Cardiac ventricle fibroblast (primary cell): ENCODE measurements at places on chromosomes 3 and 15. TPM values are rescaled to one million over a fixed set of nuclear protein-coding genes. Genes with fewer than 3 reads are reported as not detected.

Gene PAK2
- 32.6 and 32.9 TPM in 2 replicates for total RNA-seq

Gene WNT5A
- total RNA-seq: 7.4 and 7.9 TPM in 2 replicates

Gene HIGD2B
- total RNA-seq: not detected in 2 replicates

Gene ADCY5
- total RNA-seq: 0.37 and 1.2 TPM in 2 replicates

Gene GADL1
- total RNA-seq: not detected in 2 replicates

Gene MINAR1
- 1.00 and 1.1 TPM in 2 replicates for total RNA-seq

Gene SLCO2A1
- total RNA-seq: 0.20 and 0.44 TPM in 2 replicates

Gene MESP2
- 0.98 and 1.3 TPM in 2 replicates for total RNA-seq

Gene P2RY14
- not detected in 2 replicates for total RNA-seq

Gene STAB1
- total RNA-seq: 3.0 and 4.4 TPM in 2 replicates

Gene CYP1A2
- not detected in 2 replicates for total RNA-seq

Gene SSR3
- 149 and 156 TPM in 2 replicates for total RNA-seq

Gene CEP70
- total RNA-seq: 8.9 and 9.0 TPM in 2 replicates

Gene HLTF
- 29.4 and 31.4 TPM in 2 replicates for total RNA-seq

Gene CLDN18
- total RNA-seq: not detected in 2 replicates

Gene ZDHHC23
- 0.56 and 1.1 TPM in 2 replicates for total RNA-seq

Gene MYLK
- 2.8 and 5.9 TPM in 2 replicates for total RNA-seq

Gene MEIS2
- 58.5 and 76.8 TPM in 2 replicates for total RNA-seq

Gene PRR20G
- not detected in 2 replicates for total RNA-seq

Gene FOXL2NB
- not detected in 2 replicates for total RNA-seq

Gene DAZL
- total RNA-seq: 0.10 and 1.4 TPM in 2 replicates

Gene SLC35G2
- 7.7 and 12.2 TPM in 2 replicates for total RNA-seq

Gene IGF2BP2
- 27.5 and 47.8 TPM in 2 replicates for total RNA-seq

Gene PROS1
- 119 and 142 TPM in 2 replicates for total RNA-seq

Gene POLQ
- total RNA-seq: 0.19 and 0.68 TPM in 2 replicates

Gene LAMB2
- total RNA-seq: 692 and 725 TPM in 2 replicates

Gene GREM1
- 0.06 and 0.10 TPM in 2 replicates for total RNA-seq

Gene KY
- 0.10 and 0.25 TPM in 2 replicates for total RNA-seq

Gene TGM5
- not detected in 2 replicates for total RNA-seq

Gene IL16
- 6.2 and 6.4 TPM in 2 replicates for total RNA-seq

Gene SOX2
- not detected in 2 replicates for total RNA-seq

Gene MTFMT
- total RNA-seq: 16.2 and 21.5 TPM in 2 replicates

Gene CFAP92
- not detected in 2 replicates for total RNA-seq

Gene SLC25A20
- 15.5 and 16.7 TPM in 2 replicates for total RNA-seq

Gene SLC38A3
- not detected in 2 replicates for total RNA-seq
